Stimulated activated CD4-positive, alpha-beta T cell treated with anti-CD3 and anti-CD28 coated beads, Interleukin-1b, Interleukin-23, amount 100 ng/mL, for 4 hours (primary cell): ENCODE measurements at places on chromosomes 11 and 22.

DNA sequence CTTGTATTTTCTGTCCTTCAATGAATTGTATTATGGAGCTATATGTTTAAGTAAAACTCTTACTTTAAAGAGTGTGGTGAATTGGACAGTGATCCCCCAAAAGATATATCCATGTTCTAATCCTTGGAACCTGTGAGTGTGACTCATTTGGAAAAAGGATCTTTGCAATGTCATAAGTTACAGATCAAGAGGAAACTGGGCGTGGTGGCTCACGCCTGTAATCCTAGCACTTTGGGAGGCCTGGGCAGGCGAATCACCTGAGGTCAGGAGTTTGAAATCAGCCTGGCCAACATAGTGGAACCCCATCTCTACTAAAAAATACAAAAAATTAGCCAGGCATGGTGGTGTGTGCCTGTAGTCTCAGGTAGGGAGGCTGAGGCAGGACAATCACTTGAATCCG, 36.7 kb downstream of the ELF5 start:
- no peak for DNase-seq

- no peak for DNase-seq
Measured at GRCh38 chr11:95104121-95104830, 14.6 kb downstream of the ENDOD1 start.

- DNase-seq: no peak
Measured at GRCh38 chr11:90795746-90796145, 572.9 kb upstream of the CHORDC1 start.

DNA sequence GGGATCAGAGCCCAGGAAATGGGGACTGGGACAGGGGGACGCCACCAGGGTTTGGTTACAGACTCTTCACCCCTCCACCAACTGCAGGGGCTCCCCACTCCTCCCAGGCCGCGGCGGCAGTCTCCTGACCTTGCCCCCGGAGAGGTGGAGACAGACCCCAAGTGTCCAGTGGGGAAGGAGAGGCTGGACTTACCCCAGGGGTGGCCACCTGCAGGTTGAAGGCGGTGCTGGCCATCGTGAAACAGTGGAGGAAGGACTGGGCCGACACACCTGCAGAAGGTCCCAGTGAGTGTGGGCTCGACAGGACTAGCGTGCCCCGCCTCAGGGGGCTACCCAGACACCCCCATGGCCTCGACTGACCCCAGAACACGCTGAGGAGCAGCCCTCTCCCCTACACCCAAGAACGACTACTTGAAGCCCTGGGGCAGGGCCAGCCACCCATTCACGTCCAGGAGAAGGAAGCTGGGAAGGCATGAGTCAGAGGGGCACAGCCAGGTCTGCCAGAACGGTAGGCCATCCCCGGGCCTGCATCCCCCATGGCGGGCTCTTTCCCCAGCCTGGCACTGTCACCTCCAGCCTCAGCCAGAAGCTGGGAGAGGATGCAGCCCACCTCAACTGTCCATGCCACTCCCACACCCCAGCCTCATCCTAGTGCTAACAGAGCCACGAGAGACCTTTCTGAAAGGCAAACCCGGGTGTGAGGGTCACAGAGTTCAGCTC, 2.3 kb downstream of the GATD1 start:
- DNase-seq: no peak

DNA sequence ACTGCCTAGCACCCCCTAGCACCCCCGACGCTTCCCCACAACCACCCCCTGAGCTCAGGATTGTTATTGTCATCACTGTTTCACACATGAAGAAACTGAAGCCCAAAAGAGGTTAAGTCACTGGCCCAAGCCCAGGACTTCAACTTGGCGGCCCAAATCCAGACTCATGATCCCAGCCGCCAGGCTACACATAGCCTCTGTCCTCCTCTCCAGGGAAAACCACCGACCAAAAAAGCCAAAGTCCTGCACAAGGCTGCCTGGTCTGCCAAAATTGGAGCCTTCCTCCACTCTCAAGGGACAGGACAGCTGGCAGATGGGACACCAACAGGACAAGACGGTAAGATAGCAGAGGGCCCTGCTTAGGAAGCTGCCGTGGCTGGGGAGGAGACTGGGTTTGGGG, 10.8 kb downstream of the L3MBTL2 start:
- DNase-seq: no peak

DNA sequence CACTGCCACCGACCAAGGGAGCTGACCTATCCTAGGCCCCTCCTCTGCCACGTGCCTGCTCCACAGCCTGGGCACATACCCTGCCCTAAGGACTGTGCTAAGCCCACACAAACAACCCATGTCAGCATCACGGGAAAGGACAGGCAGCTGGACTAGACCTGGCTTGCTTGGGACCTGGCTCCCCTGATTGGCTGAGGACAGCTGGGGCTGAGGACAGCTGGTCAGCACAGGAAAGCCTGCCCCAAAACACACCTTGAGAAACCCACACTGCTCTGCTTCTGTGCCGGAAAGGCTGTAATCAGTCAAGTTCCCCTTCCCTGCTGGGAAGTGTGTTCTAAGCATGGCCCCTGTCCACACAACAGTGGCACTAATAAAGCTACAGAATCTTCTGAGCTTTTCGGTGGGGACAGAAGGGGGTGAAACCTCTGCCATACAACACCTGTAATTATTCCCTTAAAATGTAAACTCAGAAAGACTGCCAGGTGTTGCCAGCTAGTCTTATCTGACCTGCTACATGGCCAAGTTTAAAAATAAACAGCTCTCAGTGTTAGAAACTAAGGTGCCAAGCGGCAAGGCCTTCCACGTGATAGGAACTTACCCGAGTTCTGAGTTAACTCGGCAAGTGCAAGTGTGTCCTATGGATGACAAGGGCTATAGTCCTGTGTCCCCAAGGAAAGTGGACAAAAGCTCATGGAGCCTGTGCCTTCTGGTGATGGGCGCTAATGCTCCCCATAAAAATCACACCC, 35.7 kb upstream of the ARFGAP3 start:
- DNase-seq: no peak

GRCh38 chr11:68071281-68072048, 32.6 kb downstream of the TCIRG1 start:
- no peak for DNase-seq

DNA sequence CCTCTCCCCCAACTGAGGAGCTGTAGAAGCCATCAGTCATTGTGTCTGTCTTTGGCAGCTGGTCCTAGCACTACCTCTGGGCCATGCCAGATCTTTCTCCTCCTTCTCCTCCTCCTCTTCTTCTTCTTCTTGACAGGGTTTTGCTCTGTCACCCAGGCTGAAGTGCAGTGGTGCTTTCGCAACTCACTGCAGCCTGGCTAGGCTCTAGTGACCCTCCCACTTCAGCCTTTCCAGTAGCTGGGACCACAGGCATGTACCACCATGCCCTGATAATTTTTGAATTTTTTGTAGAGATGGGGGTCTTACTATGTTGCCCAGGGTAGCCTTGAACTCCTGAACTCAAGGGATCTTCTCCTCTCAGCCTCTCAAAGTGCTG, 50.1 kb upstream of the SHANK2 start:
- no peak for DNase-seq

- DNase-seq: no peak
Measured at GRCh38 chr22:39777716-39778454, 115.7 kb downstream of the ENTHD1 start.

- DNase-seq: no peak
Measured at GRCh38 chr11:24760681-24761080, 263.8 kb downstream of the LUZP2 start.

DNA sequence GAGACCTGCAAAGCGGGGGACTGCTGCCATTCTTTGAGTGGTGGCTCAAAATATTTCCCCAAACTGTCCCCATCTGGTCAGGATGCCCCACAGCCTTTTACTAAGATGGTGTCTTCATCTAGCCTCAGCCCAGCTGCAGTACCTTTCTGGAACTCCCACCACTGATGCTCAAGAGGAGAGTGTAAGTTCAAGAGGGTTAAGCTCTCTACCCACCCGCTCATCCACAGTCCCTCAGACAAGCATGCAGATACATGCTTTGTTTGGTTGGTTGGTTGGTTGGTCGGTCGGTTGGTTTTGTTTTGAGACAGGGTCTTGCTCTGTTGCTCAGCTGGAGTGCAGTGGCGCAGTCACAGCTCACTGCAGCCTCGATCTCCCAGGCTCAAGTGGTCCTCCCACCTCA, 14.5 kb upstream of the CAVIN3 start:
- DNase-seq: no peak

GRCh38 chr11:66814678-66815077, 28.6 kb upstream of the RCE1 start:
- no peak for DNase-seq

- DNase-seq: no peak
Measured at GRCh38 chr11:33635161-33635560, 65.5 kb downstream of the C11orf91 start.

DNA sequence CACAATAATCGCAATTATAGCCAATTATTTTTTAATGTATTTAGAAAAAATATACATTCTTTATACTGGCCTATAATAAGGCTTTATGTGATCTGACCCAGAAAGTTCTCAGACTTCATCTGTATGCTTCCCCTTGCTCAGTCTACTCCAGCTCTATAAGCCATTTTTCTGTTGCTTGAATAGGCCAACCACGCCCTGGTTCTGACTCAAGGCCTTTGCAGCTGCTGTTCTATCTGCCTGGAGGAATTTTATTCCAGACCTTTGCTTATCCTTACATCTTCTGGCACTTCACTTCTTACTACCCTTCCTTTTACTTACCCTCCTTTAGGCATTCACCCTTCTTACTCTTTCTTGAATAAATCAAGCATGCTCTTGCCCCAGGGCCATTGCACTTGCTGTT, 54.9 kb upstream of the PDE3B start:
- no peak for DNase-seq

DNA sequence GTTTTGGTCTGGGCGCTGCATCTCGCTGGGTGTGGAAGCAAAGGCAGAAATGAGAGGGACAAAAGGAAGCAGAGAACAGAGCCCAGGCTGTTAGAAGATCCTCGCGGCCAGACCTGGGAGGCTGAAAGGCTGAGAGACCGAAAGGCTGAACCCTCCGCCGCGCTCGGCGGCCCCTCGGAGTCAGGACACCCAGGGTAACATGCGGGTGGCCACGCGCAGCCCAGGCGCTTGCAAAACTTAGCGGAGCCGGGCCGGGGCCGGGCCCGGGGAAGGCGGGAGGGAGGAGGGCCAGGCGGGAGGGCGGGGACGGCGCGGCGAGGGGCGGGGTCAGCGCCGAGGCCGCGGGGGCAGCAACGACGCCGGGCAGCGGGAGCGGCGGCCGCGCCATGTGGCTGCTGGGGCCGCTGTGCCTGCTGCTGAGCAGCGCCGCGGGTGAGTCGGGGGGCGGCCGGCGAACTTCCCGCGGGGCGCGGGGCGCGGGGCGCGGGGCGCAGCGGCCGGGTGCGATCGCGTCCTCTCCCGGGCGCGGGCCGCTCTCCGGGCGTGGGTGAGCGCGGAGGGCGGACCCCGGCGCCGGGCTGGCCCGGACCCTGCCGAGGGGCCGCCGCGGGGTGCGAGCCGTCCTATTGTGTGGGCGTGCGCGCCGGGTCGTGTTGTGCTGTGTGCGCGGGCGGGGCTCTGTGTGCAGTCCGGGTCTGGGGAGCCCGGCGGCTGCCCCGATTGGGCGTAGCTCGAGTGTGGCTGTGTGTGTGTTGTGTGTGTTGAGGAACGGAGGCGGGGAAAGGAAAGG, at the start of gene LDLRAD3:
LDLRAD3 (plus strand) TSS at position 350 of the 790 bp plus-strand sequence; CDS start at position 387, 37 bp downstream.
- DNase-seq: peak; percentile 44

- no peak for DNase-seq
Measured at GRCh38 chr11:1121813-1122663, 35.7 kb upstream of the MUC5AC start.

DNA sequence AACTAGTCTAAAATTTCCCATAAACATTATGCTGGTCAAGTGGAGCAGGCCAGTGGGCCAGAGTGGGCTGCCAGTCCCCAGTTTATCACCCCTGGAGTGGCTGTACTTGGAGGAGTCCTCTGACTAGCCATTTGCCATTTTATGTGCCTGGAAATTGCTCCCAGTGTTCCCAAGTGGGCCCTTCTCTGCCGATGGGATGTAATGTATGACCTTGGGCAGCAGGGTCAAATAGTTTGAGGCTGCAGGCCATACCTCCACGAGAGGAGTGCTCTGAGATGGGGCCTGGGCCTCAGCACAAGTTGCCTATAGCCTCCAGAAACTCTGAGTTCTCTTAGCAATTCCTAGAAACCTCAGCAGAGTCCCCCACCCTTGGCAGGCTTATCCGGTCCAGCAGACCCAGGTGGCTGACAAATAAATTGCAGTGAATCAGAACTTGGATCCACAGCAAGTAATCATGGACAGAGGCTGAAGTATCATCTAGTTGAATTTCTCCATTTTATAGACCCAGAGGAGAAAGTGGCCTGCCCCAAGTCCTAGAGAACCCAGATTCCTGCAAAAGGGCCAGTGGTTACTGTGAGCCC, 17.8 kb upstream of the PATZ1 start:
- DNase-seq: no peak

DNA sequence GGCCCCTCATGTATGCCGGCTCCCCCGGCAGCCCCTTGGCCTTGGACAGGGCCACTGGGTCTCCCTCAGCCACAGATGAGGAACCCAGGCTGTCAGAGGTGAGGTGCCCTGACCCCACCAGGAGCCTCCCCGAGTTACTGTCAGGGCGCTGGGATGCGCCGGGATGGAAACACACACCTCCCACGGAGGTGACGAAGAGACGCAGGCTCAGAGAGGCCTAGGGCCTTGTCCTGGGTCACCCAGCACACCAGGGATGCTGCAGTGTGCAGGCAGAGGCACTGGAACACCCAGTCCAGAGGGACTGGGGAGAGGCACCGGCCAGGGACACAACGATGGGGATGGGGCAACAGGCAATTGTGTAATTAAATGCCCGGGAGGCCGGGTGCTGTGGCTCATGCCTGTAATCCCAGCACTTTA, 81.2 kb upstream of the PRR5 start:
- DNase-seq: no peak

- DNase-seq: no peak
Measured at GRCh38 chr22:22927196-22927887, 39.7 kb downstream of the IGLL5 start.

- no peak for DNase-seq
Measured at GRCh38 chr22:24129980-24130379, 51.3 kb upstream of the SUSD2 start.

DNA sequence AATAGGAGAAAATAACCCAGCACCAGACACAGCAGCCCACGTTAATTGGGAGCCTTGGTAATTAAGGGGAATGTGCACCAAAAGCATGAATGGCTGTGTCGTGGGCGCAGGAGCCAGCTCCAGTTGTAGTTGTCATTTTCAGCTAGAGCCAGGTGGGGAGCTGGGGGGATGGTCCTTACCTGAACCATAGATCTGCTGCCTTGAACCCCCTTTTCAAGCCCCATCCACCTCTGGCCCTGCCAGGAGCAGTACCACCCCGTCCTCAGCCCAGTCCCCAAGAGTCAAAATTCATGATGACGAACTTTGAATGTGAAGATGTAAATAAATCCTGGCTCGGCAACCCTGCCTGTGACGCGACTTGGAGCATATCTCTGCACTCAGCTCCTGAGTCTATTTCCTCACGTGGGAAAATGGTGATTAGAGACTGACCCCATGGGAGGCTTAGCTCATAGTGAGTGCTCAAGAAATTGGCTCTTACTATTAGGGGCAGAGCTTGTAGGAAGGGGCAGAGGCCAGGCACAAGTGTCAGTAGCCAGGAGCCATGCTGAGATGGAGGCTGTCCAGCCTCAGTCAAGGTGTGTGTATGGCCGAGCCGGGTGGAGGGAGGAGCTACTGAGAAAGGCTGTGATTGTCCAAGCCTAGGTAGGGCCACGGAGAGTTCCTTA, 794 bp upstream of the FXYD6 start:
- no peak for DNase-seq

- no peak for DNase-seq
Measured at GRCh38 chr22:25574736-25575135, 10.3 kb downstream of the GRK3 start.
